ENCODE measurements at places on chromosomes 7 and 10.

DNA sequence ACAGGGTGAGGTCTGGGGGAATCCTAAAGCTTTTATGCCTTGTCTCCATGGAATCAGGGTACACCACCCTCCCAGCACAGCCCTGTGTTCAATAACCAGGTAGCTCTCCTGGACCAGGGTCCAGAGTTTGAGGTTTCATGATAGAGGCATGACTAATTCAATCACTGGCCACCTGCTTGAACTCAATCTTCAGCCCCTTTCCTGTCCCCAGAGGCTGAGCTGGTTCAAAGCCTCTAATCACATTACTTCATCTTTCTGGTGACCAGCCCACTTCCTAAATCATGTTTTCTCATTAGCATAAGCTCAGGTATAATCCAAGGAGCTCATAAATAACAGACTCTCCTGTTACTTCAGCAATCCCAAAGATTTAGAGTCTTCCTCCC lies 20.5 kb downstream of the CRPPA start:
- no peak for DNase-seq

DNA sequence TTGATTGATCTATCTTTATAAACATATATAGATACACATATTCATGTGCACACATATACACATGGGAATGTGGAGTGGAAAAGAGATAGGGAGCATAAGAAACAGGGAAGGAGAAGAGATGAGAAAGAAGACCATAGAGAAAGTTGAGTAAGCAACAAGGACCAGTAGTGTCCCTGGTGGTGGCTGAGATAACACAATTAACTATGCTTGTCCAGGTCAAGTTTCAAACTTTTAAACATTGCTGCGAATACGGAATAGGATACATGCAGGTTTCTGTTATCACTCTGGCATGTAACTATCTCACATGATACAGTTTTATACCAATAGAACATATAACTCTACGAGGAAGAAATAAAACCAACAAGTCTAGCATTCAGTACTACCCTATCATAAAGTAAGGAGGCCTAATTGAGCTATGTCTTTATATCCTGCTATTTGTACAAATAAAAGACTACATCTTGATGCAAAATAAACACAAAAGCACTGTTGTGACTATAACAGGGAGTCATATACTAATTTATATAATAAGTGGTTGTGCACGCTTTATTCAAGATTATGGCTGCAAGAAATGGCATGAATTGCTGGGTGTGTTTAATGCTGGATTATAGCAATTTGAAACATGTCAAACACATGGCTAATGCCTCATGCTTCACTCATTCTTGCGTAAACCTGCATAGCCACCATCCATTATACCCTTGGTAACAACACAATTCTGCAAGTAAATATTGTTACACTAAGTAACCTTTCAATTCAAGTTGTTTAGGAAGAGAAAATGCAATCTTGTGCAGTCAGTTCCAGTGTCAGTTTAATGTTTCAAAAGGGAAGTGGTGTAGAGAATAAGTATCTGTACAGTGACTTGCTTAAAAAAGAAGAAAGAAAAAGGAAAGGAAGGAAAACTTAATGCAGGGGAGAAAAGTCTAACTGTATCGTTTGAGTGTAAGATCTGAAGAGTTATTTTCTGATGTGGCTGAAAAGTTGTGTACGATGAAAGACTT lies 8.2 kb downstream of the FOXP2 start:
- DNase-seq: no peak

DNA sequence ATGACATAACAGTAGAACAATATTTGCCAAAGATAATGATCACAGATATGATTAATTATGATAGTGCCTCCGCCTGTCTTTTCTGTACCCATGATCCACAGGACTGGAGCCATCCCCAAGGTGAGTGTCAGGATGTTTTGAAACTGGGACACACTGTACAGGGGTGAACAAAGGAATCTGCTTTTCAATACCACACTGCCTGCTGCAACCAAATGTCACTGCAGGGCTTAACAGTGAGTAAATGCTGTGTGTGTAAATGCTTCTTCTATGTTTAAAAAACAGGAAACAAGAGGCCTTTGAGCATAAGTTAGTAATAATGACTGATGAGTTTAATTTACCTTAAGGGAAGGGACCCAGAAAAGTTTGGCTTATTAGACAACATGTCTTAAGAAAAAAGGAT lies 65.2 kb downstream of the HBP1 start:
- DNase-seq: no peak

DNA sequence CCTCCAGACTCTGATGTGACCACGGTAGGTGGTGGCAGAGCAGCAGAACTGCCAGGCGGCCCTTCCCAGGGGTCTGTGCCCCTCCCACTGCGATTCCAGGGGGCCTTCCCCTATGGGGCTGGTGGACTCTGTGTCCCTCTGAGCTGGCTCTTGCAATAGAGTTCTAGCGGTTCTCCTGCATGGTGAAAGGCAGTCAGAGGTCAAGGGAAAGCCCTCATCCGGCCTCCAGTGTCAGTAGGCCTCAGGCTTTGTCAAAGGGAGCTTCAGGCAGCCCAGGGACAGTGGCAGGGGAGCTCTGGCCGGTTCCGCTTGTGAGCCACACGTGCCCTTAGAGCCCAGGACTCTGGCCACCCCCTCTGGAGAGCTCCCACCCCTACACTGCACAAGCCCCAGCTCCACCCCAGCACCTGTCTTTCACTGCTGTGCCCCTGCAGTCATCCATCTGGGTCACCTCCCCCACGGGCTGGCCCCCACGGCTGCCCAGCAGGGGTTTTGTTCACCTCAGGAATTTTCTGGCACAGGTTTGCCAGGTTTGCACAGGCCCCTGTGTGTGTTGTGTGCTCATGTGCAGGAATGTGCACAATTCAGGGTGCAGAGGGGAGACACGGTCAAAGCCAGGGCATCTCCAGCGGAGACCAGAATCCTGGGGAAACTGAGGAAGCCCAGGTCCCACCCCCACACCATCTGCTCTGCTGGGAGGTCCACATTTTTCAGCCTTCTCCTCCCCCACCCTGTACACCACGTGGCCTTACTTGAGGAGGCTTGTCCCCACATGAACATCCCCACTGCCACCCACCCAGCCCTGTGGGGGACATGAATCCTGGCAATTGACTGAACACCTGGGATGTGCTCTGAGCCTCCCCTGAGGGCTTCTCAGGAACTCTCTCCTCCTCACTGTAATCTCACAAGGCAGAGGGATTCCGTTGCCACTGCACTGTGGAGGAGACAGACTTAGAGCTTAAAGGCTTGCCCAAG lies 23.8 kb downstream of the C10orf105 start:
- DNase-seq: no peak

GRCh38 chr7:153027210-153027609 lies 267.7 kb downstream of the ACTR3B start:
- DNase-seq: no peak

GRCh38 chr10:124032971-124033886 lies 60.2 kb downstream of the CHST15 start:
- no peak for DNase-seq

- no peak for DNase-seq
Measured at GRCh38 chr10:74750848-74751274, 75.5 kb upstream of the KAT6B start.
